Osteoblast (primary cell): ENCODE measurements at places on chromosomes 5 and 9. TPM values are rescaled to one million over a fixed set of nuclear protein-coding genes. Genes with fewer than 3 reads are reported as not detected.

DNA sequence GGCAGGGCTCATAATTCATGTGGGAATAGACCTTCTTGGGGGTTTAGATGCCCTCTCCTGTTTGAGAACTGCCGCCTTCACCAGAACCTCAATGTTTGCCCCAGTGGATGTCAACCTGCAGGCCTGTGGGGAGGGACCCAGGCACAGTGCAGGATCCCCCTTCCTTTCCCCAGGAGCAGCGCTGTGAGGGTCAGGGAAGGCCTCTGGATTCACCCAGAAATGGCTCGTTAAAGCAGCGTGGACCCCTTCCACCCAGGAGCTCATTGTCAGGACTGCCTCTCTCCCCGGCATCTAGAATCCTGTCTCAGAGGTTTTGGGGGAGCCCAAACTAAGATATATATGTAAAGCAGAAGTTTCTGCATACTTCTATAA is 188.3 kb downstream of the GADD45G start:
- peak; percentile 27 for DNase-seq

The CDC25C gene
- 1.8 TPM in 2 replicates for total RNA-seq

DNA sequence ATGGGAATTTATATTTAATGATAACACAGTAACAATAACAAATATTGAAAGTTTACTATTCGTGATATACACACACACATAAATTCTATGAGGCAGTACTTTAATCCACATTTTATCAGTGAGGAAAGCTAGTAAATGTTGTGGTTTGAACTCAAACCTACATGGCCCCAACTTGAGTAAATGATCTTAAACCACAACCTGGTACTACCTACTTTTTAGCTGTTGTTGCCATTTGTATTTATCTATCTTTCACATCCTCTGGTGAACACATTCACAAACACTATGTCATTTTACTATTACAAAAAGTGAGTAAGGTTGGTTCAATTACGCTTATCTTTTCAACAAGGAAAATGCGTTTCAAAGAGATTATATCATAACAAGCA is 186.1 kb downstream of the SMC2 start:
- no peak for DNase-seq

The MTREX gene
- 63.6 and 73.8 TPM in 2 replicates for total RNA-seq

GRCh38 chr5:91032125-91032524 is 351.0 kb downstream of the ARRDC3 start:
- DNase-seq, result no peak

The DIPK1B gene
- not detected in 2 replicates for total RNA-seq

GRCh38 chr5:112533362-112533761 is 114.3 kb upstream of the EPB41L4A start:
- no peak for DNase-seq

The STOML2 gene
- 130 and 140 TPM in 2 replicates for total RNA-seq

GRCh38 chr5:135576075-135576599 is 2.7 kb downstream of the CXCL14 start:
- DNase-seq, result peak; percentile 89

DNA sequence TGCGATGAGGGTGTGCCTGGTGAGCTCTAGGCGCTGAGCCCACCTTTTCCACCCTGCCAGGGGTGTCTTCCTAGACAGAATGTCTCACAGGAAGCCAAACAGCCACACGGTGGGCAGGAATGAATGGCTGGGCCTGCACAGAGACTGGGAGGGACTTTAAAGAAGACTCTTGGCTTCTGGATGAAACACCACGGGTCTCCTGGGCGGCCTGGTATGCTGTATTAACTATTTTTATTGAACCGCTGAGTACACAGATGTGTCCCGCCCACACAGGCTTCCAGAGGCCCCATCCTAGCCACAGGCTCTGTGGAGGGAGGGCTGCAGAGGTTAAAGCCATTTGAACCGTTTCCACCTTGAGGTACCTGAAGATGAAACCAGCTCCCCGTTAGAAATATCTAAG is 115.2 kb upstream of the CXCL14 start:
- DNase-seq, result no peak

GRCh38 chr5:123855609-123856008 is 343.6 kb downstream of the CSNK1G3 start:
- no peak for DNase-seq

The GABRG2 gene
- total RNA-seq, result not detected in 2 replicates

DNA sequence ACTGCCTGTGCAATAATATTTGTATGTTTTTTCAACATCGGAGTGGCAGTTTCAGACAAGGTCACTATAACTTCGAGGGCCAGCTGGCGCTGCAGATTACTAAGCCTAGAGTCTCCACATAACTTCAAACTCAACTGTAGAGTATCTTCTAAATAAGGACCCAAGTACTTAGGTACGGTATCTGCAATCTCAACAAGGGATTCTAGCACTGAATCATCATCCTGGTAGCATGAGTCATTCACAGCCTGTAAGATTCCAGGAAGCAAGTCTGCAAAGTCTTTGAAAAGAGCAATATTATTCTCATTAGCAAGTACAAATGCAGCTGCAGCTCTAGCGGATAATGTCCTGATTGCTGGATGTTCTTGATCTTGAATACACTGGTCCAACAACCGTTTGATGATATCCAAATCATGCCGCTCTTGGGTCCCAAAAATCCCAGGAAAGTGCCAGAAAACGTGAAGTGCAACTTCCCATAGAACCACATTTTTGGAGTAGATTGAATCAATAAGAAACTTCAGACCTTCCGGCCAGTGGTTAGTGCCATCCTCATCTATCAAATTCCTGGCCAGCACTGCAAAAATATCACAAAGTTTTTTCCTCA is 654 bp downstream of the RANBP6 start:
- DNase-seq, result peak; percentile 67

DNA sequence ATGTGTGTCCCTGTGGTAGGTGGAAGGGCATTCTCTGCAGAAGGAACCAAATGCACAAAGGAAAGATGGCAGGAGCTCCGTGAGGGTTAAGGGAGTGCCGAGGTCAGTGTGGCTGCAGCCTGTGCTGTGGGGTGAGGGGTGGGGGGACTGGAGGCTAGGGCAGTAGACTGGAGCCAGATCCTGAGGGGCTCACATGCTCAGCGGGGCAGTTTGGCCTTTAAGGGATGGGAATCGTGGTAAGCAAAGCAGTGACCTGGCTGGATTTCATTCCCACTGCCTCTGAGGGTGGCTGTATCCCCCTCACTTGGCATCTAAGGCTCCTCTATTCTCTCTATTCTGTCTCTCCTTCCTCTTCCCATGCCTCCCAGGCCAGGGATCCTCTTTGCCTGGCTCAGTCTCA is 15.6 kb downstream of the PITX1 start:
- peak; percentile 38 for DNase-seq

The NFX1 gene
- 34.0 and 36.2 TPM in 2 replicates for total RNA-seq

DNA sequence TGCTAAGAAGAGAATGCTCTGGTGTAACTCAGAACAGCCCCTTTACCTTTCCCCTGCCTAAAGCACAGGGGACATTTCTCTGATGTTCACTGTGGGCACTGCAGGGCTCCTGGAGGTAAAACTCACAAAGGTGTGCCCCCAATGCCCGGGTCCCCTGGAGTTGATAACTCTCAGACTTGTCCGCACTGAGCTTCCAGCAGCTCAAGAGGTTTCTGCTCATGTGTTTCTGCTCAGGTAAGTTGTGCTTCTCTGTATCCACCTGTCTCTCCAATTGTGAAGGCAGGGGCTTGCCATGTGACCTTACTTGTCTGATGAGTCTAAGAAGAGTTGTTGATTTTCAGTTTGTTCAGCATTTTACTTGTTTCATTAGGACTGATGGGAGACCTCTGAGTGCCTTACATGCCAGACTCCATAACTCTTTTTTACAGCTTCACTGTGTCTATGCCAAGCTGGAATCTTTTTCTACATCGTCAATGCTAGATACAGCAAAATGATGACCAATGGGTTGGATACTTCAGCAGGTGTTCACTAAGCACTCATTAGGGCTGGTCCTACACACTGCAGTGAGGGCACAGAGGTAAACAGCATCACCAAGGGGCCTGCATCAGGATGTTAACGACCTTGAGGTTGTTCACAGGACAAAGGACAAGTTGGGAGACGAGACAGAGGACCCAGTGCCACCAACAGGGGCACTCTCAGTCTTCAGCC is 56.4 kb downstream of the MRPL36 start:
- DNase-seq, result peak; percentile 71

The SKIC3 gene
- 177 and 195 TPM in 2 replicates for total RNA-seq

GRCh38 chr5:150044329-150044681 is 42.0 kb downstream of the CSF1R start:
- DNase-seq, result peak; percentile 85

DNA sequence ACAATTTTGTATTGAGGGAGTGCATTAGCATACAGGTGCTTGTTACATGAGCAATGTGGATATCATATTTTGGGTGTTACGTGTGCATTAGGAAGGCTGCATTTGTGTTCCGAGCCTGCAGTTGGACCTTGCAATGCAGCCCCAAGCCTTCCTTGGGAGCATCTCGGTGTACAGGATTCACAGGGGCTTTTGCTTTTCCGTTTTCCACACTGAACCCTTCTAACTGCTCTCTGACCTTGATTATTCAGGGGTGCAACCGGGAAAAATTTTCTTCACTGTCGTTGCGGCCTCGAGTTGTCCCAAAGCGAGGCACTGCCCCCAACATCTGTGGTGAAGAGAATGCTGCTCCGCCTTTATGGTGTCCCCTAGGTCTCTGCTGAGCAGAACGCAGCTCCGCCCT is 80.1 kb upstream of the PLEKHG4B start:
- DNase-seq, result no peak

The KIF4B gene
- total RNA-seq, result not detected in 2 replicates

GRCh38 chr9:103210607-103211006 is 215.5 kb downstream of the CYLC2 start:
- no peak for DNase-seq

DNA sequence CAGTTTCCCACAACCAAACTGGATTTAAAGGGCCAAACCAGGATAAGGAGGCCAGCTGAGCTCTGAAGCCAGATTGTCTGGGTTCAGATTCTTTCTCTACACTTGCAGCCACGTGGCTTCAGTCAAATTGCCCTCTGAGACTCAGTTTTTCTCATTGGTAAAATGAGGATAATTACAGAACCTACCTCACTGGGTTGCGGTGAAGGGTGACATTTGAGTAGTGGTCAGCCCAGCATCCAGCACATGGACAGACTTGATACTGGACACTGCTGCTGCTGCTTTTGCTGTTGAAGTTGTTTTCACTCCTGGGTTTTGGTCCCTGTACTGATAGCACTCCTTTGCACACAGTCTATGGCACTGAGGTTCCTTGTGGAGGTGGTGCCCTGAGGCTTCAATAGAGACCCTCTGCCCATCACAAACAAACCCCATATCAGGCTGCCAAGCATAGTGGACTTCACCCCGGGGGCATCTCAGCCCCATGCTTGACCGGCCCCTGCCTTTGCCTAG is 25.7 kb upstream of the CDKN2AIPNL start:
- DNase-seq, result no peak

The HSD17B3 gene
- under 0.01 TPM in 1 of 2 replicates, not detected in the other for total RNA-seq

GRCh38 chr9:109198736-109199382 is 31.8 kb upstream of the FRRS1L start:
- DNase-seq, result no peak

- DNase-seq, result no peak
Observed at GRCh38 chr9:101018467-101018866, 10.1 kb upstream of the PLPPR1 start.

GRCh38 chr5:83323557-83324180 is 147.9 kb upstream of the VCAN start:
- DNase-seq, result no peak

The DOK3 gene
- 1.1 and 1.5 TPM in 2 replicates for total RNA-seq

DNA sequence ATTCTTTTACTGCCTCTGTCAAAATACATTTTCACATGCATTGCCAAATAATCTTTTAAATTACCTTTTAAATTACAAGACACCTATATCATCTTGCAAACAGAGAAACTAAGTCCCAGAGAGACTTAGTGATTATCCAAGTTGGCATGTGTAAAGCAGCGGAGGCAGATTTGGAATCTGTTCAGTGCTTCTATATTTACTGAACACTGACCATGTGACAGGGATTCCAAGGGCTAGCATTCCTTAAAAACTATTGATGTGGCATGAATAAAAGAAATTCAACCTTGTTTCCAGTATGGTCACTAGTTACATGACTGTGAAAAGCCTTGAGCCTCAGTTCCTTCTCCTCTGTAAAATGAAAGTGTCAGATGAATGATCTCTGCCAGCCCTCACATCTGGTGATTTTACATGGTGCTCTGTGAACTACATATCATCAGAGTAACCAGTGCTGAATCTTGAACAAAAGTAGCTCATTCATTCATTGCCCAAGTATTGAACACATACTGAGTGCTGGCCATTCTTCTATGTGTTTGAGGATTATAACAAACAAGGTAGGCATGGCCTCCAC is 71.9 kb upstream of the PPP1R2B start:
- DNase-seq, result no peak

DNA sequence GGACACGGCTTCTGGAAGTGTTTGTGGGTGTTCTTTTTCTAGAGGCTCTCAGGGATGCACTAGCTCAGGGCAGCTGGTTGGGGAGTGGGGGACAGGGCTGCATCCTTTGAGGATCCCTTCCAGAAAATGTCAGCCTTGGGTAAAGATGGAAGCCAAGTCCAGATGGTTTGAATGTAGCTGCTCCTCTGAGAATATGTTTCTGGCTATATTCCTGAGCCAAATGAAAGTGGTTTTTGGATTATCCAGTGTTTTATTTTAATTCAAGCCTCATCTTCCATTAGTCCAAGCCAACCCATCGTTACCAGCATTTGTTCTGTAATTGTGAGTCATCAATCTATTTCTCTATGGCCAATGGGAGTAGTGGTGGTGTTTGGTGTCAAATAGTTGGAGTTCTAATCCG is 70.4 kb downstream of the SPRY4 start:
- DNase-seq, result no peak

The SPATA31E1 gene
- under 0.01 TPM in 1 of 2 replicates, not detected in the other for total RNA-seq

GRCh38 chr5:57456531-57457135 is 26.0 kb downstream of the ACTBL2 start:
- no peak for DNase-seq

DNA sequence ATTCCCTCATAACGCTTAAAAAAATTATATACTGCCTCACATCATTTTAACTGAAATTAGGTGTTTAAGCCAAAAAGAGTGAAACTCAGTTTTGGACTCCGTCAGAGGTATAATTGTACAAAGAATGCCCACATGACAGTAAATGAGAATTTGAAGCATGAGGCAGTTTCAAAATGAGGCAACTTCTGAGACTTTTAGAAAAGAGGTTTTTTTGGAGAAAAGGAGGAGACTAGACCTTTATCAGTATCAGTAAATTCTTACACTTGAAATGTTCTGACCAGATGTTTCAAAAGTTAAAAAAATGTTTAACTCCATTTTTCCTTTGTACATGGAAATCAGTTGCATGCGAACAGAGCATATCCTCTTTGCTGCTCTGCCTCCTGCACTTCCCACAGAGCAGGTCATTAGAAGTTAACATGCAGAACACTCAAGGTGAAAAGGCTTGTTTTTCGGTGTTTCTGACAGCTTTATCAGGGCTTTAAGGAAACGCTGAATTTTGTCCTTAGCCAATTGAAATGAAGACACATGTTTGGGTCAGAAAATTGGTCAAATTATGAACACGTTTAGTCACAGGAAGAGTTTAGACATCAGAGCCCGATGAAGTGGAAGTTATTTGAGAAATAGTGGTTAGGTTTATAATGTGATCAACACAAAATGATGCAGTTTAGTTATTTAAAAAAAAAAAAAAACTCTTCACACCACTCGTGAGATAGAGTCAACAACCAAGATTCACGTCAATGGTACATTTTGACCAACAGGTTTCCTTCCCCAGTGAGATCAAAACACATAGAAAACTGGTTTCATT is 59.5 kb downstream of the PIK3R1 start:
- DNase-seq, result no peak

The HINT2 gene
- 17.0 and 17.4 TPM in 2 replicates for total RNA-seq

The KIF3A gene
- 8.5 and 12.7 TPM in 2 replicates for total RNA-seq

The IRX2 gene
- 5.3 and 7.2 TPM in 2 replicates for total RNA-seq

The SPINK7 gene
- not detected in 2 replicates for total RNA-seq

The LCN1 gene
- not detected in 2 replicates for total RNA-seq

The NEK6 gene
- total RNA-seq, result 128 and 130 TPM in 2 replicates

GRCh38 chr5:153938191-153938842 is 100.4 kb downstream of the FAM114A2 start:
- DNase-seq, result no peak
